GM23338 (cell line): ENCODE measurements at places on chromosomes 5 and 9. TPM values are rescaled to one million over a fixed set of nuclear protein-coding genes. Genes with fewer than 3 reads are reported as not detected.

The IFNK gene
- polyA plus RNA-seq: not detected in 2 replicates

The MLANA gene
- 0.38 TPM in 1 of 2 replicates, not detected in the other for polyA plus RNA-seq

The CFAP77 gene
- 0.94 and 1.3 TPM in 2 replicates for polyA plus RNA-seq

The BBLN gene
- 171 and 177 TPM in 2 replicates for polyA plus RNA-seq

The GFI1B gene
- 0.28 TPM in 1 of 2 replicates, not detected in the other for polyA plus RNA-seq

The CMBL gene
- 23.5 and 24.1 TPM in 2 replicates for polyA plus RNA-seq

The PAEP gene
- not detected in 2 replicates for polyA plus RNA-seq

The OGN gene
- 2.2 and 2.5 TPM in 2 replicates for polyA plus RNA-seq

The GABRA1 gene
- polyA plus RNA-seq: 0.42 and 0.52 TPM in 2 replicates

The PCDHGC5 gene
- 0.16 TPM in 1 of 2 replicates, not detected in the other for polyA plus RNA-seq

The OR13J1 gene
- 0.15 TPM in 1 of 2 replicates, not detected in the other for polyA plus RNA-seq

The LVRN gene
- polyA plus RNA-seq: 0.24 and 0.31 TPM in 2 replicates

The CD72 gene
- polyA plus RNA-seq: 4.6 and 4.7 TPM in 2 replicates

The TNFSF15 gene
- polyA plus RNA-seq: 0.03 and 0.06 TPM in 2 replicates

The GABRB2 gene
- 0.10 and 0.11 TPM in 2 replicates for polyA plus RNA-seq

The WDR38 gene
- polyA plus RNA-seq: not detected in 2 replicates

The FGFR4 gene
- 40.3 and 43.4 TPM in 2 replicates for polyA plus RNA-seq

The ARHGEF37 gene
- polyA plus RNA-seq: 0.78 and 0.79 TPM in 2 replicates

The KCTD16 gene
- 0.02 and 0.05 TPM in 2 replicates for polyA plus RNA-seq

The NEUROG1 gene
- polyA plus RNA-seq: 0.16 TPM in 1 of 2 replicates, not detected in the other

The SCGB3A2 gene
- polyA plus RNA-seq: 251 and 256 TPM in 2 replicates

The CDH6 gene
- polyA plus RNA-seq: 0.42 and 0.60 TPM in 2 replicates

The ZNF189 gene
- 4.7 and 5.8 TPM in 2 replicates for polyA plus RNA-seq

The PCDH1 gene
- 26.2 and 27.8 TPM in 2 replicates for polyA plus RNA-seq

The SCGB3A1 gene
- not detected in 2 replicates for polyA plus RNA-seq

The TMEM215 gene
- polyA plus RNA-seq: 0.71 and 0.79 TPM in 2 replicates

The EXOSC3 gene
- 143 and 149 TPM in 2 replicates for polyA plus RNA-seq

The KIAA1958 gene
- 7.6 and 9.4 TPM in 2 replicates for polyA plus RNA-seq

The MSX2 gene
- 0.37 and 0.47 TPM in 2 replicates for polyA plus RNA-seq

The EIF4E1B gene
- 0.10 TPM in 1 of 2 replicates, not detected in the other for polyA plus RNA-seq

The MEIKIN gene
- not detected in 2 replicates for polyA plus RNA-seq

The GARNL3 gene
- polyA plus RNA-seq: 5.2 and 8.7 TPM in 2 replicates

The PCDH12 gene
- polyA plus RNA-seq: 0.29 and 0.33 TPM in 2 replicates

The PRDM9 gene
- not detected in 2 replicates for polyA plus RNA-seq

The OR1J1 gene
- polyA plus RNA-seq: not detected in 2 replicates

The SEC24A gene
- polyA plus RNA-seq: 8.1 and 9.0 TPM in 2 replicates

The DELE1 gene
- 25.6 and 26.9 TPM in 2 replicates for polyA plus RNA-seq

The C5orf46 gene
- polyA plus RNA-seq: 0.40 and 0.42 TPM in 2 replicates

The QSOX2 gene
- polyA plus RNA-seq: 9.2 and 10.5 TPM in 2 replicates

The CATSPER3 gene
- polyA plus RNA-seq: 0.19 and 0.37 TPM in 2 replicates

The SURF1 gene
- polyA plus RNA-seq: 51.5 and 52.6 TPM in 2 replicates

The FOXD4L4 gene
- not detected in 2 replicates for polyA plus RNA-seq

The OBP2B gene
- polyA plus RNA-seq: not detected in 2 replicates

The STPG3 gene
- not detected in 2 replicates for polyA plus RNA-seq

The NKD2 gene
- 10.0 and 11.9 TPM in 2 replicates for polyA plus RNA-seq

The DNAH5 gene
- polyA plus RNA-seq: 0.97 and 1.2 TPM in 2 replicates

The TRIO gene
- polyA plus RNA-seq: 13.8 and 14.9 TPM in 2 replicates

The GARIN3 gene
- polyA plus RNA-seq: not detected in 2 replicates

The LARP1 gene
- polyA plus RNA-seq: 133 and 153 TPM in 2 replicates

The CCL28 gene
- 6.3 and 7.1 TPM in 2 replicates for polyA plus RNA-seq

The GPX3 gene
- polyA plus RNA-seq: 27.6 and 28.0 TPM in 2 replicates

The EDIL3 gene
- polyA plus RNA-seq: 43.3 and 44.0 TPM in 2 replicates

The RMI1 gene
- 14.5 and 16.9 TPM in 2 replicates for polyA plus RNA-seq
